ENCODE measurements at places on chromosomes 5 and 9. TPM values are rescaled to one million over a fixed set of nuclear protein-coding genes. Genes with fewer than 3 reads are reported as not detected.
A peak's percentile ranks its signal among the peaks of the same experiment; 100 is the strongest.

GRCh38 chr5:28766565-28767158, 1728.3 kb upstream of the CDH9 start:
- no peak for DNase-seq

DNA sequence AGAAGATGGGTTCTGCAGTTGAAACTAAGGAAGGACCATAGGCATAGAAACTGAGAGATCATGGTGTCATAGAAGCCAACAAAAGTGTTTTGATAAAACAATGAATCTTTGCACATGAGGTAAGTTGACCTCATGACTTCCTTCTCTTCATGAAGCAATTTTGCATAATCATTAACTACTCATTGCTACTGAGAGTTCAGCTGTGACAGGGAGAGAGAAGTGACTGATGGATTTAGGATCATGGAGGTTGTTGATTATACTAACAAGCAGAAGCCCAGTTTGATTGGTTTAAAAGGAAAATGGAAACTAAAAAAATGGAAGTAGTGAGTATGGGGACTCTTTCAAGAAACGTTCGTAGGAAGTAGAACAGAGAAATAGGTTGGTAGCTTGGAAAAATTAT, 51.2 kb downstream of the PARP8 start:
- DNase-seq, result no peak

Gene ENC1
- 6.4 TPM for polyA plus RNA-seq

- DNase-seq, result peak; percentile 50
These were observed 8.1 kb downstream of the ARPC5L start for GRCh38 chr9:124869986-124870560.

Gene TRIM41
- 1.1 TPM for polyA plus RNA-seq

GRCh38 chr5:9699681-9700080, 69.5 kb upstream of the TAS2R1 start:
- DNase-seq, result no peak

DNA sequence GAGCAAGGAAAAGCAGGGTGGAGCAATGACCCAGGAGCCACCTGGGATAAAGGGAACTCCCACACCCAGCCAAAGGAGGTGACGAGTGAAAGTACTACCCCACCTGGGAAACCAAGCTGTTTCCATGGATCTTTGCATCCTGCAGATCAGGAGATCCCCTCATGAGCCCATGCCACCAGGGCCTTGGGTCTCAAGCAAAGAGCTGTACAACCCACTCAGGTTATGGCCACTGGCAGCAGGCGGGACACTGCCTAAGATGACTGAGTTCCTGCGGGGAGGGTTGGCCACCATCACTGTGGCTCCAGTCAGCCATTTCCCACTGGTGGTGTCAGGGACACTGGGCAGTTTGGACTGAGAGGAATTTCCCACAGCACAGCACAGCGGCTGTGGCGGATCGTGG, 225.7 kb downstream of the CDH9 start:
- DNase-seq, result no peak

- no peak for DNase-seq
These were observed 72.1 kb downstream of the NIPBL start for GRCh38 chr5:36948650-36949049.

- DNase-seq, result no peak
These were observed 18.8 kb downstream of the SH3PXD2B start for GRCh38 chr5:172435362-172436077.

DNA sequence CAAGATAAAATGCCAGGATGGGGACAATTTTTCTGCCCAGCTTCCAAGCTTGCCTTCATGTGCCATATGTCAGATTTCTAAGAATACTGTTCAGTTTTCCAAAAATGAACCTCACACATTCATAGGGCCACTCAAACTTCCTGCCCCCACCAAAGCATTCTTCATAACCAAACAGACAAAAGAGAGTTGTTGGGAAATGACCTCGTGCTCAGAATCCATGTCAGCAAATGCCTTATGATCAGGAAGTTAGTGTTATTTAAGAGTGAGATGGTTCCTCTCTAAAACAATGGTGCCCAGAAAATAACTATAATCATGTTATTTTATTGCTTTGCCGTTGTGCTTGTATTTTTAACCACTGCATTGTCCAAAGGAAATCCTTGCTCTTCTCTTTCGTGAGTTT, 208.2 kb downstream of the ZNF608 start:
- no peak for DNase-seq

Data from naive thymus-derived CD8-positive, alpha-beta T cell (primary cell).